GM23248 (cell line): ENCODE measurements at places on chromosomes 3 and 15.

- no peak for DNase-seq
Measured at GRCh38 chr15:62637574-62637897, 405.0 kb upstream of the TPM1 start.

DNA sequence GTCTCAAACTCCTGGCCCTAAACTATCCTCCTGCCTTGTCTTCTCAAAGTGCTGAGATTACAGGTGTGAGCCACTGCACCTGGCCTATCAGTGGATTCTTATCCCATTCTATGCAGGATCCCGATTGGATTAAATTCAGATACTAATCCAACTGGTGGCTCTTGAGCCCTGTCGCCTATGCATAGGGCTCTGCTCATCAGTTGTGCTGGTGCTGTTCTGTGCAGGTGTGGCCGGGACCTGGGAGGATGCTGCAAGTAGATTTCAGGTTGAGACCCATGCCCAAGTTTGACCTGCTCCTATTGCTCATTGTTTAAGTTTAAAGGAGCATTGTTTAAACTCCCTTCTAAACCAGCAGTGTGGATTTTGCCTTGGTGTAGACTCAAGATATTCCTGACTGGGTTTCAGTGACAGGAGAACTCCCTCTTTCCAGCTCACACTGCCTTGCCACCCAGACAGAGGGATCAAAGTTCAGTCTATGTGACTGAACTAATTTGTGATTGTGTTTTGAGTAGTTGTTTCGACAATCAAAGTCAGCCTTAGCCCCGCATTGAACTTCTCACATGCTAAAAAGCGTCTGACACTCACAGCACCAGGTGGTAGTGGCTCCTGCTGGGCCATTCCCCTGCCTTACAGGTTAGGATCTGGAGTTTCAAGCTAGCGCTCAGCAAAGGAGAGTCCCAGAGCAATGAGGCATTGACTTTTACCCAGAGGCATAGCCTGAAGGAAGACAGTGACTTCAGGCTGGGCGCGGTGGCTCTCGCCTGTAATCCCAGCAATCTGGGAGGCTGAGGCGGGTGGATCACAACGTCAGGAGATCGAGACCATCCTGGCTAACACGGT lies 45.0 kb upstream of the PIK3CB start:
- no peak for DNase-seq

DNA sequence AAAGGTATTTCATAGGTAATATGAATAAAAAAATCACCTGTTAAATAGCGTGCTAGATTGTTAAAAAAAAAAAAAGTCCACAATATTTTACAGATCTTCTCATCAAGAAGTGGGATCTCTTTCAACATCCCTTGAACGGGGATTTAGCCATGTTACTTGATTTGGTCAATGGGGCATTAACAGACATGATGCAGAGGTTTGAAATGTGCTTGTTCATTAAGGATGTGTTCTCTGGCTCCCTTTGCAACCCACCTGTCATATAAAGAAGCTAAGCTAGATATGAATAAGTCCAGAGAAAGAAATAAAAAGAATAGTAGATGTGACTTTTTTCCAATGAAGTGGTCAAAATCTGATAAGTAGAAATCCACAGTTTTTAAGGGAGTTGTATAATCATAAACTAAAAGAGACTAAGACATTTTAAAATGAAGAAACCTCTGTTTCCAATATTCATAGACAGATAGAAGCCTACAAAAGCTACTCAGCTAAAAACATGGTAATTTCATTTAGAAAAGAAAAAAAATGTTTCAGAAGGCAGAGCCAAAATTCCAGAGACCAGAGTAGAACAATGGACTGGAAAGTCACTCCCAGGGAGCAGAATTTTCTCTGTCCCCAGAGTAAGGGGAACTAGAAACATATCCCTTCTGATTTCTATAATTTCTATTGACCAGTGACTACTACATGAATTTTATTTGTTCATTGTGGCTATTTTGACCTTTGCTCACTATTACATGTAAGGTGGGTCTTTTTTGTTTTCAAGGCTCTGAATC lies 79.2 kb downstream of the PLSCR2 start:
- no peak for DNase-seq

DNA sequence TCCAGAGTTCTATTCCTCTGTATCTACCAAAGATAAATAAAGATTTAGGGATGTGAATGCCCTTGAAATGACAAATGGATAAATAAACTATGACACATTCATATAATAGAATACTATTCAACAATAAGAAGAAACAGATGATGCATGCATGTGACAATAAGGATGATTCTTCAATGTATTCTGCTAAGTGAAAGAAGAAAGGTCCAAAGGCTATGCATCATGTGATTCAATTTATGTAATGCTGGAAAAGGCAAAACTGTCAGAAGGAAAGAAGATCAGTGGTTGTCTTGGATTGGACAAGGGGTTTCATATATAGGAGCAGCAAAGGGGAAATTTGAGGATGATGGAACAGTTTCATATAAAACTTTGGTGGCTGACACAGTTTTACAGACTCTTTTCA lies 32.6 kb upstream of the CHRNA7 start:
- DNase-seq, result no peak

DNA sequence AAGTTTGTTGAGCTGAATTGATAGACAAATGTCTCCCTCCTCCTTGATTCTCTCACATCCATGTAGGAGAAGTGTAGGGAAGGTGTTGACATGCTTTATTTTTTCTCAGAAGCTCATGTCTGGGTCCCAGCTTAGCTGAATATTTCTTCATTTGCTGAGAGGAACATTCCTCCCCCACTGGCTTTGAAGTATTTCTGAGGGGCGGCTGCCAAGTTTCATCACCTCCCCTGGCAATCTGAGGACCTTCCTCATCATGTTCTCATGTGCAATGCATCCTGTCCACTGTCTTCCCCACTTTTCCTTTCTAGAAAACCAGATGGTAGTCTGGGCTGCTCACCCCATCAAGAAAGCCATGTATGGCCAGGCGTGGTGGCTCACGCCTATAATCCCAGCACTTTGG lies 168.9 kb upstream of the RGMA start:
- DNase-seq, result no peak

DNA sequence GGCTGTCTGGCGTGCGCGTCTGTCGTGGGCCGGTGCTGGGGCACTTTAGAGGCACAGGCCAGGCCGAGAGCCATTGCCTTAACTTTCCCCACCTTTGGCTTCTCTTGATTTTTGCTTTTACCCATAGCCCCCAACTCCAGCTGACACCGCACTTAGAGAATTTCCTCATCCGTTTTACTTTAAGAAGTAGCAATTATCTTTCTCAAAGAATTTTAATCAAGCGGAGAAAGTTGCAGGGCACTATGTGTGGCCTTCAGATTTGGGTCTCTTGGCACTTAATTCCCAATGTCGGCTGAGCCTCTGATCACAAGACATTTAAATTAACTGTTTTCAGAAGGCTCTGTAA lies 1.2 kb downstream of the ALDH1A3 start:
- no peak for DNase-seq

- DNase-seq, result peak; percentile 24
Measured at GRCh38 chr3:193010191-193010590, 92.5 kb upstream of the MB21D2 start.

- DNase-seq, result peak; percentile 76
Measured at GRCh38 chr3:16140116-16140893, 34.2 kb upstream of the GALNT15 start.

DNA sequence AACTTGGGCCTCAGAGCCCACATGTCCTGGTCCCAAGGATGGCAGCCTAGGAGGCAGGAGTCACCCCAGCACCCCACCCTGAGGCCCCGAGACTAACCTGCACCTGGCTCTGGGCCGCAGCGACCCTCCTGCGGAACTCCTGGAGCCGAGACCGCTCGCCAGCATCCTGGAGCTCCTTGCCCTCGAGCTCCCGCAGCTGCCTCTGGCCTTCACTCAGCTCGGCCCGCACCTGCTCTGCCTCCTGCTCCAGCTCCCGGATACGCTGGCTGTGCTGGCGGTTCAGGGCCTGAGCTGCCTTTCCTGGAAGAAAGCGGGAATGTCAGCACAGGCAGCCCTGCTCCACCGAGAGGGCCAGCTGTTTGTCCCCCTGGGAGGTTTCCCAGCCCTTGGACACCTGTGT lies 13.2 kb downstream of the KIF7 start:
- no peak for DNase-seq

DNA sequence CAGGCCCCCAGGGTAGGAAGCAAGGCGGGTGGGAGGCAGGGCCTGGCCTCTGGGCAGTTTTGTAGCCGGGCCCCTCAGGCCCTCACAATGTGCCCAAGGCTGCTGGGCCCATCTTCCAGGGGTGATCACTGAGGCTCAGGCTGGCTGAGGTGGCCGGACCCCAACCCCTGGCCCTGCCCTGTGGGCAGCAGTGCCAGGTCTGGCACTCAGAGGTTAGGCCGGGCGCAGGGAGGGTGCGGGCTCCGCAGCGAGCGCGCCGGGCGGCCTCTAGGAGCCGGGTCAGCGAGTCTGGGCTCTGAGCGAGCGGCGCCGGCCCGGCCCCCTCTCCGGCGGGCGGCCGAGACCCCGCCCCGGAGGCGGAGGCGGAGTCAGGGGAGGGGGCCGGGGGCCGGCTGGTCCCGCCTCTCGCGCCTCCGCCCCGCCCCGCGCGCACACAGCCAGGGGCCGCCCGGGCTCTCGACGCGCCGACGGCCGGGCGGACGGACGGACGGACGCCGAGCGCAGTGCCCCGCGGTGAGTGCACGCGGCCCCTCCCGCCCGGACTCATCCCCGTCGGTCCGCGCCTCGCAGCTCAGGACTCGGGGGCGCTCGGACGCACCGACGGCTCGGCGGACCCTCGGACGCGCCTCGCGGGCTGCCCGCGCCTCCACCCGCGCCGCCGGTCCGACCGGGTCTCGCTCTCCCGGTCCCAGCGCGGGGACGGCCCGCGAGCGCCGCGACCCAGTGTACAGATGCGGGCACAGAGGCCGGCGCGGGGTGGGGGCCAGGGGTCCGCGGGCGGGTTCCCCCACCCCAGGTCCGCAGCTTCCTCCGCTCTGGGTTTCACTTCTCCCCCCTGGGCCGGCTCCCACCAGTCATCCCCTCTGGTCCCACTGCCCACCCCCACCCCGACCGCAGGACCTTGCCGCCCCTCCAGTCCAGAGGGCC lies at the start of gene FBLN2:
TSS of gene FBLN2 (plus strand) at position 430 of the 927 bp plus-strand sequence. CDS start 21,231 bp downstream, outside the sequence.
- peak; percentile 88 for DNase-seq

DNA sequence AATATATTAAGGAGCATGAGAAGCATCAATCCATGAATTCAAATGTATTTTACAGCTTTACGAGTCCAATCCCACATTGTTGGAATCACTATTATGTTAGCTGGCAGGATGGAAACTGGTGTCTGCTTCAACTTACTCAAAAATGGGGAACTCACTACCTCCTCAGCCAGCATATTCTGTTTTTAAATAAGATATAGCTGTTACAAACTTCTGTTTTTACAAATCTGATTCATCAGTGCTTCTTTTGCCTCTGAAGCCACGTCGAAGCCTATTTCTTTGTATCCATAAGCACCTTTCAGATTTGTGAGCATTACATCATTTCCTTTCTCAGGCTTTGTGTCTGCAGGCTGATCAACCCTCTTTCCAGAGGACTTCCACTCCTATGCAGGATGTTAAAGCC lies 105.9 kb downstream of the TPRG1 start:
- peak; percentile 40 for DNase-seq

DNA sequence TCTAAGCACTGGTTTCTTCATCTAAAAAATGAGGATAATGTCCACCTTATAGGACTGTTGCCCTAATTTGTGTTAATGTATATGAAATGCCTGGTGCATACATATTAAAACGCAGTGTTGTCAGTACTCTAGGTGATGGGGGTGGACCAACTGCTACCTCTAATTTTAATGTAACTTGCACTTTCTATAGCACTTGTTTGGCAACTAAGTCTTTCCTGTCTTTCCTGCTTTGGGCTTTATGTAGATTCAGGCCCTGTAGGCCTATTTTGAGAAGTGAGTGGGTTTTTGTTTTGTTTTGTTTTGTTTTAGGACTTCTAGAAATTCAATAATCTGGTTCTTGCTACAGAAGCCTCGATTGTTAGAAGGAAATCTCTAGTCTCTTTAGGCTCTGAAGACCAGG lies 21.2 kb downstream of the SLC7A14 start:
- DNase-seq, result no peak

GRCh38 chr15:101057841-101058407 lies 138.8 kb downstream of the LRRK1 start:
- DNase-seq, result no peak
